Stomach (tissue), 19 donors: ENCODE measurements at places on chromosomes 2 and 18.

- H3K27ac ChIP-seq = peak overlapping the region; percentile 21
- H3K4me3 ChIP-seq = peak overlapping the region; percentile 6
- H3K36me3 ChIP-seq = no peaks in the 10 kb centered on the region
- no peak for DNase-seq
- peaks cover 3% of the 10 kb centered on the region for H3K4me1 ChIP-seq
Observed at GRCh38 chr2:197838579-197838978, 34.2 kb downstream of the PLCL1 start.

DNA sequence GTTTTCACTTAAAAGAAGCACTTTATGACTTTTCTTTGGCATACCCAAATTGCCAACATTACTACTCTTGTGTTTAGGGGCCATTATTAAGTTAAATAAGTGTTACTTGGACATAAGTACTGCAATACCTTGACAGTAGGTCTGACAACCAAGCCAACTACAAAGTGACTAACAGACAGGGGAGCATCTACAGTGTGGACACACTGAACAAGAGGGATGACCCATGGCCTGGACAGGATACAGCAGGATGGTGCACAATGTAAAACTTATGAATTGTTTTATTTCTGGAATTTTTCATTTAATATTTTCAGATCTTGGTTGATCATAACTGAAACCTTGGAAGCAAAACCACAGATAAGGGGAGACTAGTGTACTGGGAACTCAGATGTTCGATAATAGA lies 4.0 kb upstream of the INPP1 start:
- H3K4me1 ChIP-seq = no peaks in the 10 kb centered on the region
- H3K27me3 ChIP-seq = no peaks in the 10 kb centered on the region
- no peak overlapping the region for H3K4me3 ChIP-seq
- no peaks in the 10 kb centered on the region for H3K36me3 ChIP-seq
- no peak overlapping the region for H3K27ac ChIP-seq

DNA sequence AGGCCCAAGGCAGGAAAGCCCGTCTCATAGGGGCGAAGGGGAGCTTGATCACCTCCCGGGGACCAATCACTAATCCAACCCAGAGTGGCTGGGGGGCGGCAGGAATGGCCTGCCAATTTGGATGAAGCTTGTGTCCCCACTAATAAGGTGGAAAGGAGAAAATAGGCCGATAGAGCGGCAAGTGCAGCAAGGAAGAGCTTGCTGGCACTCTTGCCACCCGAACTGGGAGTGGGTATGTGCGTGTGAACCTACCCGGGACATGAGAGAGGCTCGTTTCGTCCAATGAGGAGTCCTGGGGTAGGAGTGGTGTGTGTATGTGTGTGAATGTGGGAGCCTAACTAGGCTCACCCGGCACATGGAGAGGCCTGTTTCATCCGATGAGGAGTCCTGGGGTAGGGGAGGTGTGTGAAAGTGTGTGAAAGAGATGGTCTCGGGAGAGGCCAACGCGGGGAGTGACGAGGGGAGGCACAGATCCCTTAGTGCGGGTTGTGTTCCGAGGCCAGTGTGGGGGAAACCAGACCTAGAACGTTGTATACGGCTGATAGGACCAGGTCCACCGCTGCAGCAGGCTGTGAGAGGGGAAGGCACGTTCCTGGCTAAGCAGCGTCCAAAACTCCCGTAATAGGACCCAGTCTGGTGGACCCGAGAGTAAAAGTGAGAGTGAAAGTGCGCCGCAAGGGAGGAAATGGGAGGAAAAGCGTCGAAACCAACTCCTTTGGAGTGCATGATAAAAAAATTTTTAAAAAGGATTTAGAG lies 47.1 kb upstream of the SELENOI start:
- H3K4me3 ChIP-seq = peak overlapping the region; percentile 53
- H3K27ac ChIP-seq = peak overlapping the region; percentile 93
- peaks cover 17% of the 10 kb centered on the region for H3K4me1 ChIP-seq
- no peaks in the 10 kb centered on the region for H3K27me3 ChIP-seq

GRCh38 chr2:774436-774835 lies 97.2 kb upstream of the TMEM18 start:
- H3K27me3 ChIP-seq = no peaks in the 10 kb centered on the region
- H3K4me1 ChIP-seq = no peaks in the 10 kb centered on the region
- no peak overlapping the region for H3K27ac ChIP-seq

- DNase-seq = no peak
- H3K36me3 ChIP-seq = peaks cover 68% of the 10 kb centered on the region
- no peak overlapping the region for H3K27ac ChIP-seq
- H3K27me3 ChIP-seq = no peaks in the 10 kb centered on the region
Observed at GRCh38 chr2:216503159-216503629, 4.5 kb downstream of the RPL37A start.

- H3K4me3 ChIP-seq = no peak overlapping the region
- no peaks in the 10 kb centered on the region for H3K4me1 ChIP-seq
Observed at GRCh38 chr2:162840598-162841246, 2.2 kb upstream of the KCNH7 start.

DNA sequence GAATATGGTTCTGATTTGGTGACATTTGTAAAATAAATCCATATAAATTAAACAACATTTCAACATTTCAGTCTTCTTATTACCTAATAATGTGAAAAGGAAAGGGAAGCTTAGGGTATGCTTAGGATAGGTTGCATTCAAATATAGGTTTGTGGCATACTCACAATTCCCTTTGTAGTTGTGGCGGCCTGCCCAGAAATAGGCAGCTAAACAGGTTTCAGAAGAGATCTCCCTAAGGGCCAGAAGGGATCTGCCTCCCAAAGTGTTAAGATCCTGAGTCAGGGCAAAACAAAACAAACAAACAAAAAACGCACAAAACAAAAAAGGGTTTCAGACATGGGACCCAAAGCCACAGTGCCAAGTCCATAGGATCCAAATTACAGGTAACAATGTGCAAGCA lies 41.4 kb upstream of the TCF7L1 start:
- H3K27me3 ChIP-seq = no peaks in the 10 kb centered on the region
- H3K27ac ChIP-seq = no peak overlapping the region
- H3K4me1 ChIP-seq = no peaks in the 10 kb centered on the region
- H3K4me3 ChIP-seq = no peak overlapping the region
- DNase-seq = no peak

DNA sequence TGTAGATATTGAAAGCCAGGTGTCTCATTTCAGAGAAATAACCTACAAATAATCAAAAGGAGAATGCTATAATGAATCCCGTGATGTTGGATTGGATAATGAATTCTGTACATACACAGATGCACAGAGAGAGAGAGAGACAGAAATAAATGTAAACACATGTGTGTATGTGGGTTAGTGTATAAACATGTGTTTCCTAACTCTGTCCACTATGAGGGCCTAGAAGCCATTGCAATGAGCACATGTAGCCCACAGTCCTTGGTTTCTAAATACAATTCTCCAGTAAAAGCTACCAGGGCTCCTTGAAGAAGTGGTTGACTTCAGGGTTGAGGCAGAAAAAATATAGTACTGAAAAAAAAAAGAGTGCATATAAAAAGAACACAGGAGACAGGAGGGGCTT lies 109.5 kb downstream of the INHBB start:
- no peaks in the 10 kb centered on the region for H3K36me3 ChIP-seq
- H3K4me3 ChIP-seq = no peak overlapping the region
- no peaks in the 10 kb centered on the region for H3K4me1 ChIP-seq
- H3K27me3 ChIP-seq = no peaks in the 10 kb centered on the region
- no peak overlapping the region for H3K27ac ChIP-seq
- DNase-seq = no peak

- H3K27me3 ChIP-seq = no peaks in the 10 kb centered on the region
- H3K4me3 ChIP-seq = no peak overlapping the region
- DNase-seq = no peak
- no peaks in the 10 kb centered on the region for H3K36me3 ChIP-seq
- peaks cover 48% of the 10 kb centered on the region for H3K4me1 ChIP-seq
Observed at GRCh38 chr2:150211164-150211631, 276.3 kb downstream of the RND3 start.

DNA sequence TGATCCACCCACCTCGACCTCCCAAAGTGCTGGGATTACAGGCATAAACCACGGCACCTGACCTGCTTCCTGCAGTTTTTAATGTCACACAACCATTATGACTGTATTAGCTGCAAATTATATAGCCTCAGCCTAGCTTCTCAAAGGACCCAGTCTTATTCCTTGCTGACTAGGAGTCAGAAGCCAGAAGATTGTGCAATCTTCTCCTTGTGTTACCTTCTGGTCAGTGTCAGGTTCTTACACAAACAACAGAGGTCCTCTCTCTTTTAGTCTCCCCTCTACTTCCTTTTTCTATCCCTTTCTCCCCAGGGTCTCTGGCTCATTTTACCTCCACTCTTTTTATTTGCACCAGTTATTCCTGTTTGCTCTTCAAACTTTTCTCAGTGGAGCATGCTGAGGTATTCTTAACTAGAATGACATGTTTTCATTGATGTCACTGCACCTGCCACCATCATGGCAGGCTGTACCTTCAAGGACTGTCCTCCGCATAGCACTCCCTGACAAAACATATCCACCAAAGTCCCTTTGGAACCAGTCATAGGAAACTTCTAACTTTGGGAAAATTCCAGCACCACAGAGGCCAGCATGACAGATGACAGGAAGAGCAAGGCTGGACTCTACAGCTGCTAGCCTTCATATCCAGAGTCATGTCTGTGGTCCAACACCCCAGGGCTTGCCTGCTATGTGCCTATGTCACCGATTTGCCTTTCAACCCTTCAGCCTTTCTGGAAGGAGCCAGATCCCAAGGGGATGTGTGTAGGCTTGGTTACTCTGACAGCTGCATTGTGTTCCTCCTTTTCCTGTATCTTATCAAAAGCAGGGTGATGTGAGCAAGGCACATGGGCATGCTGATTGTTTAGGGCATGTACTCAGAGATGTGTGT lies 45.2 kb upstream of the EPC2 start:
- no peaks in the 10 kb centered on the region for H3K36me3 ChIP-seq
- H3K4me3 ChIP-seq = no peak overlapping the region
- DNase-seq = no peak
- no peaks in the 10 kb centered on the region for H3K4me1 ChIP-seq
- no peak overlapping the region for H3K27ac ChIP-seq
- no peaks in the 10 kb centered on the region for H3K27me3 ChIP-seq

- DNase-seq = no peak
- H3K4me3 ChIP-seq = peak overlapping the region; percentile 74
- peaks cover 19% of the 10 kb centered on the region for H3K4me1 ChIP-seq
- no peak overlapping the region for H3K27ac ChIP-seq
Observed at GRCh38 chr18:12656605-12656937, 1.3 kb downstream of the SPIRE1 start.

GRCh38 chr2:60853531-60853930 lies 27.8 kb upstream of the REL start:
- H3K27ac ChIP-seq = no peak overlapping the region
- H3K4me3 ChIP-seq = no peak overlapping the region
- H3K36me3 ChIP-seq = no peaks in the 10 kb centered on the region

DNA sequence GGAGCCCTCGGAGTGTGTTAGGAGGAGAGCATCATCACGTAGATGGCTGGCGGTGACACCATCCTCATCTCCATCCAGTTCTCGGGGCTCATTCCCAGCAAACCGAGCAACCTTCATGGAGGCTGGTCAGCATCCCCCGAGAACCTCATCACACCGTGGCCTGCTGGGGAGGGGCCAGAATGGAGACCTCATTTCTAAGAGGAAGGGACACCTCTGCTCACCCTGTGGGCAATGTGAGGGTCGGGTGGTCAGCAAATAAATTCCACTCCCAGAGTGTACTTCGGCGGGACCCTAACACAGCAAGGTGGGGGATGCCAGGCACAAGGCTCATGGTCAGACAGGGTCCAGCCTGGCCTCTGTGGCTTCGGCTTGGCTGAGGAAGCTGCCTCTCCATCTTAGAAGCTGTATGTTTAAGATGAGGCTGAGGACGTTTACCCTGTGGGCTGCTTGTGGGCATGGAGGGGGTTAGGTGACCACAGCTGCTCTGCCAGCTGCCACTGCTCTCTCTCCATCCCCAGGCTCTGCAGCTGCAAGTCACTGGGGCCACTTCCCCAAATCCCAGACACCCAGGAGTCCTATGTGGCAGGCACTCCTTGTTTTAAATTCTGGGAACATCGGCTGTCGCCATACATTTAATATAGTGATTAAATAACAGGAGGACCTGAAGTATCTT lies 56.5 kb upstream of the PXDN start:
- H3K36me3 ChIP-seq = no peaks in the 10 kb centered on the region
- no peak overlapping the region for H3K27ac ChIP-seq

DNA sequence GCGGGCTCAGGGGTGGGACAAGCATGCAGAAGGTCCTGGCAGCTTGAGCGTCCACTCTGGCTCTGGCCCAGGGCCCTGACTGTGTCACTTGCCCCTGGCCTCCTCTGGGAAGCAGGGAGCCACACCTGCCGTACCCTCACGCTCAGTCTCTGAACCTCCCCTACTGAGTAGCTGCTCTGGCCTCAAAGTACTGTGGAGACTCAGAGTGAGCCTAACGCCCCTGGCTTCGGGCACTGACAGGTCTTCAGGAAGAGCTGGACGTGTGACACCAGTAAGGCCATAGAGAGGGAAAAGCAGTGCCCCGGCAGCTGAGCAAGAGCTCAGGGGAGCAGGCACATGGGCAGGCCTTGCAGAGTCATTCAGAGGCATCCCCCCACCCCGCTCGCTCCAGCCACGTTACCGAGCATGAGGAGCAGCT lies 73.3 kb downstream of the SFXN5 start:
- H3K27ac ChIP-seq = no peak overlapping the region
- peak; percentile 17 for DNase-seq

GRCh38 chr2:85770786-85771409 lies 17.1 kb downstream of the ATOH8 start:
- H3K4me3 ChIP-seq = no peak overlapping the region
- H3K4me1 ChIP-seq = peaks cover 84% of the 10 kb centered on the region
- H3K36me3 ChIP-seq = no peaks in the 10 kb centered on the region

DNA sequence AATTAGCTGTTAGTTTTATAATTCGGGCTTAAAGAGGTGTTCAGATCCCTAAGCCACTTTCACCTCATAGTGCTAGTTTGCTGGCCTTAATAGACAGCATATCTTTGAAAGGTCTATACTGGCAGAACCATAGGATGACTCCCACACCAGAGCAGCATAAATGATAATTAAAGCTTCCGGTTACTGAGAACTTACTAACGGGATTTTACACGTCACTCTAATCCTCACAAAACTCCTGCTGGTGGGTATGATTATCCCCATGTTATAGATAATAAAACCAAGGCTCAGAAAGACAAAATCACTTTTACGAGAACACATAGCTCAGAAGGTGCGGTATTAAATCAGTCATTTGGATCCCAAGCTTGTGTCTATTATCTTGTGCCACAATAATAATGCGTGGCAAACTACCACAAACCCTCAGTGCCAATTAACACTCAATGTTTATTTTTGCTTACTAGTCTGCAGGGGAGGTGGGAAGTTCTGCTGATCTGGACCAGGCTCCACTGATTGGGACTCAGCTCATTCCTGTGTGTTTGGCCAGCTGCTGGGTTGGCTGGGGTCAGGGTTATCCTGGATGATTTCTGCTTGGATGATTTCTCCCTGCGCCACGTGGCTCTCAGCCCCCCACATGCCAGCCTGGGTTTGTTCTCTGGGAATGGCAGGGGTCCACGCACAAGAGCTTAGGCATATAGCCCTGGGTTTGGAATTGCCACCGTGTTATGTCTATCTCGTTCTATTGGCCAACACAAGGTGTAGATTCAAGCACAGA lies 62.3 kb downstream of the TRIB2 start:
- H3K27ac ChIP-seq = no peak overlapping the region
- H3K4me1 ChIP-seq = no peaks in the 10 kb centered on the region
- no peak overlapping the region for H3K4me3 ChIP-seq
- H3K27me3 ChIP-seq = no peaks in the 10 kb centered on the region
- no peaks in the 10 kb centered on the region for H3K36me3 ChIP-seq
- DNase-seq = no peak
